ENCODE measurements at places on chromosomes 5 and 9.
A peak's percentile ranks its signal among the peaks of the same experiment; 100 is the strongest.

- DNase-seq, result no peak
Measured at GRCh38 chr5:33166948-33167347, 273.8 kb upstream of the TARS1 start.

GRCh38 chr5:34599471-34600117 is 56.5 kb upstream of the RAI14 start:
- no peak for DNase-seq

GRCh38 chr5:177295924-177296323 is 7.6 kb downstream of the RAB24 start:
- DNase-seq, result no peak

DNA sequence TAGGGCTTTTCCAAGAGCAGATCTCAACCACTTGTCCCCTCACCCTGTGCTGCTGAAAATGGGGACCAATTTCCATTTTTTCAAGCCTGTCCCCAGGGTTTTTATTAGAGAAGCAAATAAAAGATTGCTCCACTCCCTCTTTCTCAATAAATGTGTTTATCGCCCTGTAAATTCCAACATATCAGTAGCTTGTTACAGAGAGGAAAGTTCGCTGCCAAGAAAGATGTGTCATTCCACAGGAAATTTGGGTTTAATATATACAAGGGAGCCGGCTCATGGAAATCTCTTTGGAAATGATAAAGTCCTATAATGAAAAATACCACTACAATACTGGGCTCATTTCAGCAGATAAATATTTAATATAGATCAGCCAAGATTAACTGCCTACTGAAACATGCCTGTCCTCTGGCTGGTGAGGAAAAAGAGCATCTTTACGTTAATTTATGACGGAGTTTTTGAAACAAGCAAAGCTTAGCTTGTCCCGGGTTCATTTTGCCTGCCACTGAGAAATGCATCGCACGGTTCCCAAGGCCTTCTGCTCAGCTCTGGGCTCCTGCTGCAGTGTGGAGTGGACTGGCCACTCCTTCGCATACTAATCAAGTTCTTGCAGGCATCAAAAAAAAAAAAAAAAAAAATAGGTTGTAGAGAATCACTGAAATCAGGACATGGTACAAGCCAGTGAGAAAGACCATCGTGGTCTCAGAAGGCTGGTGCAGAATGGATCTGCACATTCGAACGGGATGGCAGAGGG is 84.5 kb downstream of the BRINP1 start:
- DNase-seq, result no peak

- DNase-seq, result no peak
Measured at GRCh38 chr5:376799-377325, 55.3 kb downstream of the AHRR start.

DNA sequence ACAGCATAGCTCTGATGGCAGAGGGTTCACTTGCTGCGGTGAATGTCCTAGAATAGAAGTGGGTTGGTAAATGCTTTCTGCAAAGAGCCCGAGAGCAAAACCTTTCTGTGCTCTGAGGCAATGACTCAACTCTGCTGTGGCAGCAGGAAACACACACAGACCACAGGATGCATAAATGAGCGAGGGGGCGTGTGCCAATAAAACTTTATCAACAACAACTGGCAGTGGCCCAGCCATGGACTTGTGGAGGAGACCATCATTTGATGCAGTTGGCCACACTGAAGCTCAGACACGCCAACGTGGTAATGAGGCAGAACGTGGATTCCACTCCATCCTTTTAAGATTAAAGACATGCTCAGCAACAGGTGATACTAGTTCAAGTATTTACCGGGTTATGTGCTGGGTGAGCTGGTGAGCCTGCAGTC is 6.8 kb downstream of the MRPL36 start:
- DNase-seq, result no peak

DNA sequence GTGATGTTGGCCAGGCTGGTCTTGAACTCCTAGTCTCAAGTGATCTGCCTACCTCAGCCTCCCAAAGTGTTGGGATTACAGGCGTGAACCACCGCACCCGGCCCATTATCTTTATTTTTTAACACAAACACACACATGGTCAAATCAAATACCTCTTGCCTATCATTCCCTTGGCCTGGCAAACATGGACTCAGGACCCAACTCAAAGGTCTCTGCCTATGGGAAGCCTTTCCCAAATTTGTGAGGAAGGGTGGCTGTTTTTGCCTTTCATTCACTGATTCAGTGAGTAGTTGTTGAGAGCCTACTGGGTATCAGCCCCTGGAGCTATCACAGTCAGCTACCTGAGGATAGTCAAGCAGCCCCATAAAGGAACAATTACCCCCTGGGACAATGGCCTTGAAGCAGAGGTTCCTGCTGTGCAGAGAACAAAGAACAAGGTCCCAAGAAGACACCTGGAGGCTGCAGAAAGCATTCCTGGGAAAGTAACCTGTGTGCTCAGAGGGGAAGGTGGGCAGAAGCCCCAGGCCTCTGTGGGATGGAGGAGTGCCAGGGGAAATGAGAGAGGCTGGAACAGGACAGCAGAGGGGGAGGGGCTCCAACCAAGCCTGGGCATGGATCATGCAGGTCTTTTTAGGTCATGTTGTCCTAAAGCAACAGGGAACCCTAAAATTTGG is 126.4 kb downstream of the CRB2 start:
- no peak for DNase-seq

- peak; percentile 48 for DNase-seq
Measured at GRCh38 chr9:131733541-131734061, 6.3 kb downstream of the RAPGEF1 start.
